Osteoblast (primary cell): ENCODE measurements at places on chromosomes 4 and X. TPM values are rescaled to one million over a fixed set of nuclear protein-coding genes. Genes with fewer than 3 reads are reported as not detected.

GPR50 gene
- total RNA-seq = not detected in 2 replicates

KLHL4 gene
- 0.72 and 1.2 TPM in 2 replicates for total RNA-seq

ANXA3 gene
- total RNA-seq = 2.1 and 2.9 TPM in 2 replicates

TMEM47 gene
- total RNA-seq = 85.7 and 111 TPM in 2 replicates

TMEM128 gene
- total RNA-seq = 21.7 and 28.3 TPM in 2 replicates

FDCSP gene
- total RNA-seq = not detected in 2 replicates

MAGEA4 gene
- total RNA-seq = not detected in 2 replicates

MGARP gene
- total RNA-seq = 4.4 and 7.6 TPM in 2 replicates

ABCG2 gene
- 0.36 and 0.59 TPM in 2 replicates for total RNA-seq

FANCB gene
- 3.6 and 3.8 TPM in 2 replicates for total RNA-seq

SLC10A3 gene
- total RNA-seq = 34.5 and 36.2 TPM in 2 replicates

TLL1 gene
- 0.29 and 0.36 TPM in 2 replicates for total RNA-seq

SHISA3 gene
- total RNA-seq = not detected in 2 replicates

TEX11 gene
- not detected in 2 replicates for total RNA-seq

- no peak for DNase-seq
Measured at GRCh38 chrX:53795576-53795975, 109.1 kb upstream of the HUWE1 start.

DNA sequence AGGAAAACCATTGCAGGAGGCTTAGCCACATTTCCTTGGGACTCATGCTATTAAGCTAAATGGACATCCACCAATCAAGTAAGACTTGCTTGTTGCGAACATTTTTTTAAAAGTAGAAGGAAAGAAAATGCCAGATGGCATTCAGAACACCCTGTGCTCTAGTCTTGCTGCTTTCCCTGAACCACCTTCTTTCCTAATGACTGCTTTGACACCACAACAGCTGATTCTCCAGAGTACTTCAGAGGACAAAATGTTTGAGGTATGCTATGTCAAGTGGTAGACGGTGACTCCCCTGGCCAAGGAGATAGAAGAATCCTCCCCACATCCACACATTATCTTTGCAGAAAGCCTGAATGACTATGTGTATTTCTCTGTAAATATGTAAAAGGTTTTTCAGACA lies 65.4 kb downstream of the ANK2 start:
- DNase-seq = no peak

DNA sequence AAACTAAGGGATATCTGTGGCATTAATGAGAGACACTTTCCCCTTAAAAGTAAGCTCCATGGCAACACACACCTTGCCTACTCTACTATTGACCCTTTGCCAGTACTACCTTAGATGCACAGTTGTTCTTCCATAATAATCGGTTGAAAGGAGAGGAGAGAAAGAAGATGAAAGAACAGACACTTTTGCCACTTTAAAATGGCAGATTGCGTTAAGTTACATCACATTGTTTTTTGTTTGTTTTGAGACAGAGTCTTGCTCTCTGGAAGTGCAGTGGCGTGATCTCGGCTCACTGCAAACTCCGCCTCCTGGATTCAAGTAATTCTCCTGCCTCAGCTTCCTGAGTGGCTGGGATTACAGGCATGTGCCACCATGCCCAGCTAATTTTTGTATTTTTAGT lies 239.8 kb downstream of the SCFD2 start:
- DNase-seq = no peak

GRCh38 chr4:621296-622070 lies 3.9 kb upstream of the PDE6B start:
- peak; percentile 83 for DNase-seq

DNA sequence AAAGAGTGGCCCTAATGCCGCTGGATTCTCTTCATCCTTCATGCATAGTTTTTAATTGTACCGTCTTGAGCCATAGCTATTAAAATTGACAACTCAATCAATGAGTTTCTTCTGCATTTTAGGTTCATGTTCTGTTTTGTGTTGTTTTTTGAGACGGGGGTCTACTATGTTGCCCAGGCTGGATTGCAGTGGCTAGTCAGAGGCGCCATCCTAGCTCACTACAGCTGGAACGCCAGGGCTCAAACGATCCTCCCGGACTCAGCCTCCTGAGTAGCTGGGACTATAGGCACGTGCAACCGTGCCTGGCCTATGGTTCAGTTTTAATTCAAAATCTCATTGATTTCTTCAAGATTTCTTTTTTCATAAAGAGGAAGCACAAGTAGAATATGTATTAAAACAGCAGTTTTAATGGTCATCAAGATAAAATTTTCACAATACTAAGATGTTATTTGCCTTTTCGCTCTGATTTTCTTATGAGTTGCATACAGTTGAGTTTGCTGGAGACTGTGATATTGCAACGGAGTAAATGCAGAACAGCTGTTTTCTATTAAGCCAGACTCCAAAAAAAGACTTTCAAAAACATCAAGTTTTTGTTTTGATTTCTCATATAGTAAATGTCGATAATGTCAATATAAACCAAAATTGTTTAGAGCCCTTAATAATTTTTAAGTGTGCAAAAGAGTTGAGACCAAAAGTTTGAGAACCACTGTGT lies 1.1 kb upstream of the STX18 start:
- peak; percentile 45 for DNase-seq

DNA sequence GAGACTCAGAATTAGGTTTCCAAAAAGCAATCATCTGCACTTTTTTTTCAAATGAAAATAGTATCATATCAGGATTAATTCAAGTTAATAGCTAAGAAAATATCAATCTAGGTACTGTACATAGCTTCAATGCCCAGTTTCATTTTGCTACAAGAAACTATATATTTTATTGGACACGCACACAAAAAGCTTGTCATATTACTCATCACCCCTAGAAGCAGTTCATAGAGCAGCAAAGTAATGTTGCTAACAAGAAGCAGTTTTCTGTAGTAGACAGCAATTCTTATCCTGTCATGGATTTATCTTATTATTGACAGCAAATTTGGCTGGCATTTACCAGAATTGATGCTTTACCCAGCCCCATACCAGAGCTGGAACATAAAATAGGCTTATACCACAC lies 52.3 kb upstream of the LSM6 start:
- no peak for DNase-seq

- DNase-seq = peak; percentile 69
Measured at GRCh38 chr4:109588176-109588575, 28.1 kb downstream of the MCUB start.

DNA sequence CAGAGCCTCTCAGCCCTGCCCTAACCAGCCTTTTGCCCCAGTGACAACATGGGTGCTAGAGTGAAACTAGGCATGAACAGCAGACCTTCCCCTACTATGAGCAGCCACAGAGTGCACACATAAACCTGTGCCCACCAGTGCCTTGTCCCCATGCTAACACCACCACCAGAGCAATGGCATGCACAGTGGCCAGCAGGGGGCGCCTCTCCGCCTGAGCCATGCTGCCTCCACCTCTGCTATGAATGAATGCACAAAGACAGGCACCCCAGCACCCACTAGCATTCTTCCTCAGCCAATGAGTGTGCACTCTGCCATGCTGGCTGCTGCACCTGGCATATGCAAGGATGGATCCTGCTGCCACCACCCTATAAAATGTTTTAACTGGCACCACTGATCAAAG lies 286.9 kb upstream of the FGF16 start:
- no peak for DNase-seq

- DNase-seq = no peak
Measured at GRCh38 chr4:127995776-127996175, 30.6 kb downstream of the ABHD18 start.

- DNase-seq = no peak
Measured at GRCh38 chrX:8067754-8068462, 103.2 kb downstream of the VCX2 start.

- DNase-seq = no peak
Measured at GRCh38 chr4:11548597-11549082, 119.9 kb upstream of the HS3ST1 start.

DNA sequence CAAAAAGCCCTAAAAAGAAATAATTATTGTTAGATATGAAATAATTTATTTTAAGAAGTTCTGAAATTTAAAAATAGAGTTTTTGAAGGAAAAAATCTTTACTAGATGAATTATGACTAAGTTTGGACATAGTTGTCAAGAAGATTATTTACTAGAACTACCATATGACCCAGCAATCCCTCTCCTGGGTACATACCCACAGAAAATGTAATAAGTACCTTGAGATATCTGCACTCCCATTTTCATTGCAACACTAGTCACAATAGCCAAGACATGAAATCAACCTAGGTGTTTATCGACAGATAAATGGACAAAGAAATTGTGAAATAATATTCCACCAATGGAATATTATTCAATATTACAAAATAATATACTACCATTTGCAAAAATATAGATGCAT lies 109.9 kb downstream of the PDHA2 start:
- DNase-seq = no peak

DNA sequence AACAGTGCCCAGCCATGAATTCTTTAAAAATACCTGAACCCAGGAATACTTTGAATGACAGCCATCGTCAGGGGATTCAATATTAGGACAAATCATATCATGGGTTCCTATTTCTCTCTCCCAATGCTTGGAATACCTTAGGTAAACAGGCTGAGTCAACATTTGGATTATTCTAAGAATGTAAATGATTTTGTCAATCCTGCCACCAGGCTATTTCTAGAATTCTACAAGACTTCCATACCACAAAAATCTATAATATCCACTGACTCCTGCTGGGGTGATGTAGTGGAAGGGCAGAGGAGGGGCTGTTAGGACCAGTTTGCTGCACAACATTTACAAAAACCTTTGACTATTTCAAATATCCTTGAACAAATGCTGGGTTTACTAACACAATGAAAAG lies 65.2 kb downstream of the IGFBP7 start:
- no peak for DNase-seq

GRCh38 chr4:81422595-81422994 lies 49.1 kb downstream of the RASGEF1B start:
- no peak for DNase-seq

DNA sequence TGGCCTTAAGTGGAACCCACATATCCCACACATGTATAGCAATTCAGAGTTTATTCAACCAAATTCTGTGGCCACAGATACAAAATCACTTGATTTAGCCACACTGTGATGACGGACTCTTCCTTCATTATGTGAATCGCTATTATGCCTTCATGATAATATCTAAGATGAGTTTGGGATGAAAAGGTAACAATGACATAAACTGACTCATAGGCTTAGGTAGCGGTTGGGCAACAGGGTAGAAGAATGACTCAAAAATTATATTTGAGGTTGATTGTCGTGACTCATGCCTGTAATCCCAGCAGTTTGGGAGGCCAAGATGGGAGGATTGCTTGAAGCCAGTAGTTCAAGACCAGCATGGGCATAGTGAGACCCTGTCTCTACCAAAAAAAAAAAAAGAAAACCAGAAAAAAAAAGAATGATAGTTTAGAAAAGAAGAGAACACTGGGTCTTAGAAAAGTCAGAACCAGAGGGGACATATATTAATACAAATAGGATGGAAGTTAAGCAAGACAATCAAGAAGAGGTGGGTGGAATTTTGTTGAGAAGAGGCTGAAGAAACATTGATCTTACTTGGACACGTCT lies 70.4 kb upstream of the USP9X start:
- DNase-seq = peak; percentile 26

- DNase-seq = no peak
Measured at GRCh38 chrX:39499996-39500395, 597.8 kb downstream of the BCOR start.

- peak; percentile 91 for DNase-seq
Measured at GRCh38 chr4:7375427-7375826, 59.3 kb downstream of the PSAPL1 start.

DNA sequence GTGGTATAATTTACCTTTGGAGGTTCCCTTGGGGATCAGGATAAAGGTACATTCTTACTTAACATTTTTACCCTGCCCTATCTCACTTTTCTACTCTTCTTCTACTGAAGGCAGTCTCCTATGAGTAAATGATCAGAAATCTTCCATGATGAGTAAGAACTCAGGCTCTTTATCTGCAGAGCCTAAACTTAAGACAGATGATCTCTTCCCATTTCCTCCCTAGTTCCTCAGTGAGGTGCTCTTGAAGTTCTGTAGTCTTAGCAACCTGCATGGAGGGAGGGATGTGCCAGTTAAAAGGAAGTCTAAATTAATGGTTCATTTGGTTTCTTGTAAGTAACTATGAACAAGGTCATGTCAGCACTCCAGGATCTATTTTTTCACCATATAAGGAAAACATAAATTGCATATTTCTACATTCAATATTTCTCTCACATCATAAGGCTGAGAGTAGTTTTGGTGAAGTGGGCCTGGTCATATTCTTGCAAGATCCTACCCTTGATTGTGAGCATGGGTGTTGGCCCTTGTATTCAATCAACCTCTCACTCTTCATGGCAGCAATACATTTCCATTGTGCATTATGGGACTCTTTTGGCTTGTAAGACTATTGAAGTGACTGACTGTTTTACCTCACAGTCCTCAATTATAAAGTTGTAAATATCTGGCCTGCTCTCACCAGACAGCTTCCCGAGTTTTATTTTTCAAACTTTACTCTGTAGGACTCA lies 295.5 kb downstream of the SLC7A11 start:
- peak; percentile 0 for DNase-seq

DNA sequence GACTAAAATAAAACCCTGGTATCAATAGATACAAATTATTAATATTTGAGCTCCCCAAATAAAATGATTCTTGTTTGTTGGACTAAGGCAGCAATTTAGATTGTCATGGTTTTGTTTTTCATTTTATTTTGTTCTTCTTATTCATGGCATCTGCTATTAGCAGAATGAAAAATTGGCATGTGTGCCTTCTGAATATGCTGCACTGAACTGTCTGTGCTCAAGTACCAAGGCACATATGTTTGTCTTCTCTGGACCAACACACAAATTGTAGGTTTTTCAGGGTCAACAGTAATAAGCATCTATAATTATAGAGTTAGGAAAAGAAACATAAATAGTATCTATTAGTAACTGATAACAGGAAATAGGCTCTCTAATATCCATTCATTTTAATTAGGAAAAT lies 121.1 kb downstream of the BANK1 start:
- no peak for DNase-seq
